ENCODE measurements at places on chromosomes 3 and 15.

DNA sequence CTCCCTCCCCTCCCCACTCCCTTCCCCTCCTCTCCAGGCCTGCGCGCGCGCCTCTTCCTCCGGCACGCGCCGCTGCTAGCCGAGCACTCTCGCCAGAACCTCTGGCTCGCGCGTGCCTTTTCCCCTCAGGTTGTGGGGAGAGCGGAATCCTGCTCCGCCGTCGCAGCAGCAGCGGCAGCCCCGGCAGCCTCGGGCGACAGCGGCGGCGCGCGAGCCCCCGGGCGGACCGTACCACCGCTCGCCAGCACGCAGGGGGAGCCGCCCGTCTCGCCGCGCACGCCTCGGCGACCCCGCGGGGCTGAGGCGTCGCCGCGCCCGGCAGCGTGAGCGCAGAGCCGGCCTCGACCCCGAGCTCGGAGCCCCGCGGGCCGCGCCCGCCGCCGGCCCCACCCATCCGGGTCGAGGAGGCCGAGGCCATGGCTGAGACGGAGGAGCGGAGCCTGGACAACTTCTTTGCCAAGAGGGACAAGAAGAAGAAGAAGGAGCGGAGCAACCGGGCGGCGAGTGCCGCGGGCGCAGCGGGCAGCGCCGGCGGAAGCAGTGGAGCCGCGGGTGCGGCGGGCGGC, at the start of gene CDV3:
Gene CDV3 (plus strand): TSS at position 58 of the 566 bp plus-strand sequence. CDS start 359 bp downstream, at position 417.
- DNase-seq = no peak

DNA sequence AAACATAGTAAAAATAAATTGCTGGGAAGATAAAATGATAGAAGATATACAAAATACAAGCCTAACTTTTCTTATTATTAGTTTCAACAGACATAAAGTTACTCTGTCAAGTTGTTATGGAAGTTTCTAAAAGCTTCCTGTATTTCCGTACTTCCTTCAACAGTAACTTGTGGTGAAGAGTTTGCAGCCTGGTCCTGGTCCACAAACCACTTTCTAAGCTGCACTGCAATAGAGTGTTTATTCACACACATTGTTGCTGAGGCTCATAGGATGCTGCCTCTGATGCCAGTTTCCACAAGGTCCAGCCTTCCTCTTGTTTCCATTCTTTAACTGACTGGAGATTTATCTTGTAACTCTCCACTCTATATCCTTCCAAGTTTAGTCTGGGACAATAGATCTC, 39.4 kb upstream of the KY start:
- no peak for DNase-seq

DNA sequence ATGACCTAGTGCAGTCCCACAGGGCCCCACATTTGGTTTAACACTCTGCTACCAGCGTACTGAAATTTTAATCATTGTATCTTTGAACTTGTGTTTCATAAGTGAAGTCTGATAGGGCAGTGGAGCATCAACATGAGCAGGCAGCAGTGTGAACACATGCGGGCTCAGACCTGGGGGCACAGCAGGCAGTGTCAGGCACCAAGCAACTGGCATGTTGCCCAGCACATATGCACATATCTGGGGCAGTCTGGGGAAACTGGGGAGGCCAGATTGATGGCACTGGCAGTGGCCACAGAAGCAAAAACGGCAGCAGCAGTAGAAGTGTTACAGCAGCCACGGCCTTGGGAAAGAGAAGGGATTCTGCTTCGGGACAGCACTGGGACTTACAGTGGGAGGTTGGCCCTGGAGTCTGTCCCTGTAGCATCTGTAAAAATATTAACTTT, 353.9 kb upstream of the KCNMB2 start:
- DNase-seq = no peak

DNA sequence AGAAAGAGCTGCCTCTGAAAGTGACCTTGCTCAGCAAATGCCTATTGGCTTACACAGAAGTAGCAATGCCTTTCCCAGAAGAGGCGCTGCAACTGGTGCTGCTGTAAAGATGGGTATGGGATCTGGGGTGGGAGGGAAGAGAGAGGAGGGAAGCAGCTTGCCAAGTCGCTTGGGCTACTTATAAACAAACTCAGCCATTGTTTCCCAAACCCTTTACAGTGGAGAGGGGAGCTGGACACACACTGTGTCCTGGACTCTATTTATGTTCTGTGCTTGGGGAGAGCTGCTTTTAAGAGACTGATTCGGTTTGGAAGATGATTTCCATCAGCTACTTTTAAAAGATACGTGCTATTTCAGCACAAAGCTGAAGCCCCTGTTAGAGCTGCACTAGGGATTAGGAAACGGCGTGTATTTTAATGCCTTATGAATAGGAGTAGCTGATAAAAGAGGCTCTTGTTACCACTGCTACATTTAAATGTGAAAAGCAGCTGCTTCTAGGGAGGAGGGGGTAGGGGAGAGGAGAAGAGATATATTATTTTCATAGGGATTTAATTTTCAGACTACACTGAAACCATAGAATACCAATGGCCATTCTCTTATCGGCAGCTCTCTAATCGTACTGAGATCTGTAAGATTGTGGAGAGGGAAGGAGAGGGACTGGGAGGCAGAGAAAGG, 440.6 kb downstream of the MCTP2 start:
- no peak for DNase-seq

GRCh38 chr3:188827103-188827502, 344.7 kb upstream of the TPRG1 start:
- DNase-seq = no peak

- DNase-seq = no peak
Measured at GRCh38 chr15:100686021-100686724, 83.8 kb downstream of the ASB7 start.

GRCh38 chr3:150761831-150762661, 923 bp downstream of the SIAH2 start:
- peak; percentile 55 for DNase-seq

- DNase-seq = no peak
Measured at GRCh38 chr3:123644358-123644757, 59.5 kb upstream of the HACD2 start.

GRCh38 chr3:18557216-18557615, 132.1 kb upstream of the SATB1 start:
- DNase-seq = no peak

GRCh38 chr3:7484636-7485035, 623.7 kb downstream of the GRM7 start:
- no peak for DNase-seq

GRCh38 chr15:35043373-35044095, 41.6 kb downstream of the NANOGP8 start:
- no peak for DNase-seq

DNA sequence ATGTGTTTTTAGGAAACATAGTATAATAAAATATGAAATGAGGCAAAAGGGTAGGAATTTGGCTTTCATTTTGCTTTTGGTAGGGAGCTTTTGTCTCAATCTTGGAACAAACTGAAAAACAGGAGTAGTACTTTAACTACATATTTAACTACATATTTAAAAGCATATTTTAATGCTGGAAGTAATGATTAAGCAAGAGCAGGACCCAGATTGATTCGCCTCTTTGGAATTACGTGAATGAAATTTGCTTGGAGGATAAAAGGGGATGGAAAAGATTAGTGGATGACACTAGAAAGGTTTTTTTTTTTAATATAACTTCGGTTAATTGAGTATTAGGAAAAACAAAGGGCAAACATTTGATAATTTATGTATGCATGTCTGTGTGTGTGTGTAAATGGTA, 11.2 kb upstream of the TMEM212 start:
- DNase-seq = no peak

- DNase-seq = no peak
Measured at GRCh38 chr3:167773584-167773983, 38.1 kb downstream of the SERPINI1 start.

DNA sequence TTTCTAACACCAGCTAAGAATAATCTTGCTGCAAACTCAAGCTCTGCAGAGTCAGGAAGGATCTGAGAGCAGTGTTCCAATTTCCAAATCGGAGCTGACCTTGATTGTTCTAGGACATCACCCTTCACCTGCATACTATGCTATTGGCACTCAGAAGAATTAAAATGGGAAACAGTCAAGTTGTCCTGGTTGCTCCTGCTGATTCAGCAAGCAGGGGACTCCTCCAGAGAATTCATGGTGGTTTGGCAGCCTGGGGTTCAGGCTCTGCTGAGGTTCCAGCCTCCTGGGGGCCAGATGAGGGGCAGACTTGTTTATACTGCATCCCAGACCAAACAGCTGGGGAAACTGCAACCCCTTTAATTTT, 213.7 kb upstream of the ADAMTS9 start:
- DNase-seq = no peak

- DNase-seq = no peak
Measured at GRCh38 chr3:152128356-152128755, 140.4 kb upstream of the MBNL1 start.

- no peak for DNase-seq
Measured at GRCh38 chr15:49815950-49816349, 195.1 kb downstream of the DTWD1 start.

GRCh38 chr15:101427606-101428487, 61.7 kb downstream of the PCSK6 start:
- no peak for DNase-seq

GRCh38 chr3:196660381-196661166, 21.1 kb downstream of the NRROS start:
- no peak for DNase-seq

DNA sequence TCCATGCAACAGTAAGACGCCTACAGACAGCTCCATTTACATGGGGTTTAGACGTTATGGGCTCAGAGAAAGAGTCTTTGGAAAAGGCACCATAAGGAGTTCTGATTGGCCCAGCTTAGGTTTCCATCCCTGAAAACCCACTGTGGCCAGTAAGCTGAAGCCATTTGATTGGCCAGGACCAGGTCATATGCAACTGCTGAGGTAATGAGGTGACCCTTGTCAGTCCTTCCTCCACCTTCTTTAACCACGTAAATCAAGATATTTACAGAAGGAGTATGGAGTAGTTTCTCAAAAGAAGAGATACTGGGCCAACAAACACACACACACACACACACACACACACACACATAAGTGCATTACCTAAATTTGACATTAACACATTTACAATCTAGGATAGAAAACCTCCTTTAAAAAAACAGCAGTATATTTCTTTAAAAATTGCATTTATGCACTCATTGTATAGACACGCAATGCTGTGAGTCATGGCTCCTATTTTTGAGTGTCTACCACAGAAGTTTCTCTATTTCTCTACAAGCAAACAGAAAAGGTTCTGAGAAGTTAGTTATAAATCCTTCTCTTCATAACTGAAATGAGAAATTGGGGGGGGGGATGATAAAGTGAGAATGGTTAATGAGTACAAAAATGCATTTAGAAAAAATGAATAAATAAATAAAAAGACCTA, 16.3 kb upstream of the MB21D2 start:
- DNase-seq = no peak

GRCh38 chr15:40352281-40352901, 1.6 kb downstream of the PHGR1 start:
- DNase-seq = no peak

GRCh38 chr3:139561959-139562676, 22.6 kb upstream of the RBP1 start:
- no peak for DNase-seq
